ENCODE measurements at places on chromosomes 16 and 17.

- no peak for DNase-seq
Measured at GRCh38 chr16:9816644-9817043, 365.6 kb downstream of the GRIN2A start.

- no peak for DNase-seq
Measured at GRCh38 chr17:5775098-5775497, 190.8 kb upstream of the NLRP1 start.

- DNase-seq, result no peak
Measured at GRCh38 chr16:54462771-54463170, 176.2 kb upstream of the IRX3 start.

GRCh38 chr17:2027528-2028233 is 2.3 kb upstream of the DPH1 start:
- no peak for DNase-seq

GRCh38 chr17:13909901-13910519 is 159.3 kb upstream of the COX10 start:
- DNase-seq, result no peak

GRCh38 chr16:19911747-19912454 is 27.3 kb upstream of the GPRC5B start:
- DNase-seq, result no peak

GRCh38 chr17:67126983-67127382 is 82.6 kb downstream of the CACNG1 start:
- no peak for DNase-seq

Data from activated T-cell treated with anti-CD3 and anti-CD28 coated beads, Interleukin-2, amount 50 U/mL, for 24 hours (primary cell).